ENCODE measurements at places on chromosomes 7 and 10.
A peak's percentile ranks its signal among the peaks of the same experiment; 100 is the strongest.

DNA sequence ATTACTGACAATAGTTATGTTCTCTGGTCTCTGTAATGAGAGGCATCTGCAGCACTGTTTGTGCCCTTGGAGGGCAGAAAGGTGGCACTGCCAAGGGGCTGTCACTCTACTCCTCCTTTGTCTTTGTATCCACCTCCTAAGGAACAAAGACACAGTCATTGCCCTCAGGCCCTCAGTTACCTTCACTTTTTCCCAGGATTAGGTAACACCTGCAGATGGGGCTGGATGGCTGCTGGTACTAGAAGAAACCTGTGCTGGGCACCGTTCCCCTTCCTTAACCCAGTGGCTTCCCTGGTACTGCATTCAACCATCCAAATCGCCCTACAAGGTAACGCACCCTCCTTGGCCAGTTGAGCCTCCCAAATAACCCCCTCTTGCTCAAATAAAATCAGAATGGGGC is 246.9 kb upstream of the NEBL start:
- no peak for DNase-seq

- no peak for DNase-seq
Measured at GRCh38 chr7:149293946-149294633, 32.1 kb downstream of the ZNF783 start.

DNA sequence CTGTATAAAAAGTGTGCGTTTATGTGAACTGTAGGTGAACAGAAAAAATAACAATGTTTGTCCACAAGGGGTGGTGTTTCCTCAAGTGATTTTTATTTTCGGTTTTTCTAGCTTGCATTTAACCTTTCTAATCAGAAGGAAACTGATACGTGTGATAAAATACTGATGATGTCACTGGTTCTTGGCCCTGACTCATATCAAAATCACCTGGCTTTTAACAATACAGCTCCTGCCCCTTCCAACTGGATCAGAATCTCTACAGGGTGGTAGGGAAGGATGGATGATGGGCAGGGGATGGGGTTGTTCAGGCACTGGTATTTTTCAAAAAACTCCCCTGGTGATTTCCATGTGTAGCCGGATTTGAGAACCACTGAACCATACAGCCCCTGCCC is 10.9 kb downstream of the NPFFR1 start:
- no peak for DNase-seq

- DNase-seq = no peak
Measured at GRCh38 chr10:77359950-77360520, 277.6 kb downstream of the KCNMA1 start.

DNA sequence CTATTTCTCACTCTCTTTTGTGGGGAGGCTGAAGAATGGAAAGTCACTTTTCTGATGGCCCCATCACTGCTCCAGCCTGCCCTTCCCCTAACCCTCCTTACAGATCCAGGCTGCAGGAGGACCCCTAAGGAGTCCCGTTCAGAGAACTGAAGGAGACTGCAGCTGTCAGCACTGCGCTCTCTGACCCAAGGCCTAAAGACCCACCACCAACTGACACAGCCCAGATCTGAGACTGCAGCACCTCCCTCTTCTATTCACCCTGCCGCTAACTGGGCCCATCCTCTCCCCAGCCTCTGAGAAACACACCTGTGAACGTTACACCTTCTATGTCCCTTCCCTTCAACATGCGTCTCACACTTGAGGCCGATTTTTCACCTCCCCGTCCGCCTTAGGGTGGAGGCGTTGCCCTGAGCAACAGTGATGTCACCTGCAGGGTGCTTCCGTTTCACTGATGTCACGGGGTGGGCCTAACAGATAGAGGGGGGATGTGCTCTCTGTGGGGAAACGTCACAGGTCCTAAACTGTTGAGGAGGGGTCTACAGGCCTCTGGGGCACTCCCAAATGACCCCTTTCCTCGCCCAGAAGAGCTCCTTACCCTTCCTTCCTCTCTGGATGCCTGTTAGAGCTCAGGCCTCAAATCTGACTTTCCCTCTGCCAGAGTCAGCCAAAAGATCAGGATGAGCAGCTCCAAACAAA is 5.1 kb downstream of the ITPRIP start:
- DNase-seq = peak; percentile 44

DNA sequence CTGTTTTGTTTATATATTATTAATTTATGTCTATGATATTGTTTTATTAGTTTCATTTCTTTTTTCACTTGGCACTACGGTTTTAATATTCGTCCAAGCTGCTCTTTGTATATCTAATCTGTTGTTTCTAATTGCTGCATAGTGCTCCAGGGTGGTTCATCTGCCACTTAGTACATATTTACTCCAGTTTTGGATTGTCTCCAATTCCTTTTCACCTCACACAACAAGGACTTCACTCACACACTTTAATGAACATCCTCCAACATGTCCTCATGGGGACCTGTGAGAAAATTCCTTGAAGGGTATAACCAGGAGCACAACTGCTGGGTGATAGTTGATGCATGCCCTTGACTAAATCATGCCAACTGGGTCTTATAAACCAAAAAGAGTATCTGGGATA is 14.1 kb upstream of the NOC3L start:
- DNase-seq = no peak

All from T-helper 9 cell (primary cell).